NCI-H1417 treated with DMSO at 0.1 percent for 48 hours (cell line): ENCODE measurements at places on chromosomes 2 and 18.

DNA sequence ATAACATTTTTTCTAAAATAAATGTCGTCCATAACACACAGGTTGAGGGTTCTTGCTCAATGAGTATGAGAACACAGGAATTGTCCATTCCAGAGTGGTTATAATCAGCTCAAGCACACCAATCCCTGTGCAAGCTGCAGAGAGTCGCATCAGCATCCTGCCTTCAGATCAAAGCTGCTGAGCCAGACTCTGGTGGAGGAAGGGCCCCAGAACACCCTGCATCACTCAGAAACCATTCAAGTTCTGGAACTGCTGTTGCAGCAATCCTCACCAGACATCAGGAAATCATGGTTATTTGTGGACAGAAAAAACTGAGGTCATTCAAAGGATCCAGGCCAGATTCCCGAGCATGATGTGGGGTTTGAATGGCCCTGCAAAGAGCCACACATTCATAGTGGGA, 44.5 kb downstream of the DNER start:
- DNase-seq = no peak

GRCh38 chr2:219072741-219073250, 12.1 kb upstream of the IHH start:
- no peak for DNase-seq

- no peak for DNase-seq
Measured at GRCh38 chr2:29147963-29148362, 32.7 kb downstream of the CLIP4 start.

DNA sequence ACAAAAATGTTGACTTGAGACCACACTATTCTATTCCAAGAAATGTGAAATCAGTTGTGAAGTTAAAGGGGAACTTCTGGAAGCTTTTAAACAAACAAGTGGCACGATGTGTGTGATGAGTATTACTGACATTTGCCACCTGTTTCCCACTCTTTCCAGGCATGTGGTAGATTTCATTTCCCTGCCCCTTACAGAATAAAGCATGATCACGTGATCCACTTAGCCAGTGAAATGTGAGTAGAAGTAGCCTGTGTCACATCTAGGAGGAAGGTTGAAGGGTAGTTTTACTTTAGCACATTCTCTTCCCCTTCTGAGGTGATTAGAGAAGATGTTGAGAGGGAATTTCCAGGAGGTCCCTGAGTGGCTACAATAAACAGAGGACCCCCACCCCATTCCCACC, 3.8 kb downstream of the COL4A4 start:
- no peak for DNase-seq

DNA sequence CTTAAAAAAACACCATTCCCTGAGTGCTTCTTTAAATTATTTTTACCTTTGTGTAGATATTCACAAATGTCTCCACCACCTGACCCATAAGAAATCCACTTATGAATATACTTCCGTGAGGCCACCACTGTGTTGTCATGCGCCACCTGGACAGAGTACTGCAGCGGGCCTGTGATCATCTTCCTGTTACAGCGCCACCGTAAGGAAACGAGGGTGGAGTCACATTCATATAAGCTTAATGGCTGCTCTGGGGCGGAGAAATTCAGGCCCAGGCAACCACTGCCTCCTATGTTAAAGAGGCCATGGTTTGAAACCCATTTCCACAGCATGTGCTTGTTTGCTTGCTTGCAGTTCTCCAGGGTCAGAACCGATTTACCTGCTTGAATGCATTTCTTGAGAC, 17.7 kb downstream of the PLA2R1 start:
- DNase-seq = no peak

DNA sequence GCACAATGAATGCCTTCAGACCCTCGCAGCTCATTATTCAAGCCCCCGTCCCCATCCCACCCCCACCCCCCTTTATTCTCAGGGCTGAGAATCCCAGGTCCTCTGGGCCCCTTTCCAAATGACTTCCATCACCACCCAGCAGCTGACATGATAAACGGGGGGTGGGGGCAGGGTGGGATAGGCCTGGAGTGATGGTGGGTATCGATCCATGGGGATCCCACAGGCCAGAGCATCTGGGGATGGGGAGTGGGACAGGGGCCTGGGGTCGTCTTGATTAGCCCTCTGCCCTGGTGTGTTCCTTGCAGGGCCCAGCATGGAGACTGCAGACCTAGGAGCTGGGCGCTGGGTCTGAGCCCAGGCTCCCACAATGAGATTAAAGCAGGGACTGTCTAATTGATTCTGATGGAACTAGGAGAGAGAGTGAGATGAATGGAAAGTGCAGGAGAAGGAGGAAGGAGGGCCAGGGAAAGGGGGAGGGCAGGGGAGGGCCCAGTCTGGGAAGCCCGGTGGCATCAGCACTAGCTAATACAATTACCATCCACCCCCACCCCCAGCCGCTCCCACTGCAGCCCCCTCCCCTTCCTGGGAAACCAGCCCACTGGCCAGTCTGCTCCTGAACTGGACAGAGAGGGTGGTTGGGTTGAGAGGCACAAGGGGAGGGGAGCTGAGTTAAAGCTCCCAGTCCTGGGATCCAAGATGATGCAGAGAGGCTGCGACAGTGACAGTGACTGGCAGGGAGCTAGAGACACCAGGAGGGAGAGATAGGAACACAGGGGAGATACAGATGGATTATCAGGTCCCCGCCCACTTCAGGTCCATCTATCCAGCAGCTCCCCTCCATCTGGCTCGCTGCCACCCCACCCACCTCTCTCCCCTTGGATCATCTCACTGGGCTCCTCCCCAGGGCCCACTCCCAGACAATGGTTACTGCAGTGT, 13.1 kb upstream of the TNS1 start:
- no peak for DNase-seq

DNA sequence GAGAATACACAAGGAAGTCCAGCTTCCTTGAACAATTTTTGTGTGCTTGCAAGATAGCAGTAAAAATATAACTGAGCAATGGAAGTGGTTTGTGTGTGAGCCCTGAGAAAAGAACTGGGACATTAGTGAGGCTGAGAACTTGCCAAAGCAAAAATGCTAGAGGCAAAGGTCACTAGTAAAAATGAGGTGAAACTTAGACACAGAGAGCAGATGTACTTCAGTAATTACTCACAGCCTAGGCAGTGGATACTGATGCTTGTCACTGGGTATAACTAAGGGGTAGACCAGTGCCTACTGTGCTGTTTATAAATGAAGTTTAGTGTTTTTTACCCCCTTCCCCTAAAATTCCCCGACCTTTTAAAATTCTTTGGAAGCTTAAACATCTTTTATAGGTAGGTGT, 450.1 kb downstream of the LPIN1 start:
- DNase-seq = no peak

DNA sequence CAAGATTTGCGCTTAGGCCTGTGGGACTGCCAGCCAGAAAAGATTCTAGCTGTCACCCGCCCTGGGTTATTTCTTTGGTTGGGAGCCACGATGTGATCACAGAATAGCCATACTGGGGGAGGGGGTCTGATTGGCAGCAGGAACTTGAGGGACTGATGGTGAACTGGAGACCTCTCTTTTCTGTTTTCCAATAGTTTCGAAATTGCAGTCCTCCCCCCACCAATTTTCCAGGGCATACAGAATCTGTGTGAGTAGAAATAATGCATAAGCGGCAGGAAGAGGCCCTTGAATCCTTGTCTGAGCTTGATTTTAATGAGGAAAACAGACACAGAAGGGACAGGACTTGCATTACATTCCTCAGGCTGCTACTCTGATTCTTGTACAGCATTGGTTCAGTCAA, 2.2 kb upstream of the POLR2D start:
- no peak for DNase-seq

GRCh38 chr2:204046145-204046544, 109.6 kb downstream of the ICOS start:
- no peak for DNase-seq

- DNase-seq = no peak
Measured at GRCh38 chr2:106185475-106186184, 8.5 kb downstream of the UXS1 start.

DNA sequence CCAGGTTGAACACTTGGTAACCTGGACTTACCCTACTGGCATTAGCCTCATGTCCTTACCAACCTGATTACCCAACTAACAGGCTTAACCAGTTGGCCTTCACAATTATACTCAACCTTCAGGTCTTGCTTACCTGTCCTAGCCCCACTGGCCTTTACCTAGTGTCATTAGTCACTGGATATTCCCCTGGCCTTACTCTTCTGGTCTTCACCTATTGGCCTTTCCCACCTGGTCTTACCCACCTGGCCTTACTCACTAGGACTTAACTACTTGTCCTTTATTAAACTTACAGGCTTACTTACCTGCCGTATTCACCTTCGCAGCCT, 131.1 kb upstream of the ZSWIM2 start:
- no peak for DNase-seq

DNA sequence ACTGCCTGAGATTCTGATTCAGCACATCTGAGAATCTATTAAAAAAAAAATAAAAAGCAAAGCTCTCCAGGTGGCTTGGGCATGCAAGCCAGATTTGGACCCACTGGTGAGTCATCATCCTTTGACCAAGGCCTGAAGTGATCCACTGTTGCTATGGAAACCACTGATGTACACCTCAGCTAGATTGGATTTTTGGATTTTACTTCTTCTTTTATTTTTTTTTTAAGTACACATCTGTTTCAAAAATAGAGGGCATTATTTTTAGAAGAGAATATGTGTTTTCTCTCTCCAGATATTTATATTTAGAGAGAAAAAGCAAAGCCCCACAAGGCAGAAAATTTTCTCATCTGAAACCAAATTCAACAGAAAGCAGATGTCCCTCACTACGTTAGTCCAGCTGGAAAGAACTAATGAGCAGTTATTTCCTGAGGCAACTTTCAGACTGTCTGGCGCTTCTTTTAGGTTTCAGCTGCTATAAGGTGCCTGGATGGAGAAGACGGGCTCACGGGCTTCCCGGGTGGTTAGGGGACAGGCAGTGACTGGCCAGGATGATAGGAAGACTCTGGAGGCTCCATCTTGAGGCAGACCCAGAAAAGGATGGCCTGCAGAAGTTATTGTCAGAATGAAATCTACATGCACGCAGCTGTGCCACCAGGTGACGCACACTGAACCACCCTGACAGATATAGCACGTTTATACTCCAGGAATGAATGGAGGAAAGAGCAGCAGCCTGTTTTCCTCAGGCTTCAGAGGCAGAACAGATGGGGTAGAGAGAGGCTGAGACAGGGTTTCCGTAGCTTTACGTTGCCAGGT, 50.5 kb downstream of the MRPL35 start:
- DNase-seq = peak; percentile 17

GRCh38 chr18:80169607-80170006, 60.5 kb downstream of the ADNP2 start:
- DNase-seq = no peak

DNA sequence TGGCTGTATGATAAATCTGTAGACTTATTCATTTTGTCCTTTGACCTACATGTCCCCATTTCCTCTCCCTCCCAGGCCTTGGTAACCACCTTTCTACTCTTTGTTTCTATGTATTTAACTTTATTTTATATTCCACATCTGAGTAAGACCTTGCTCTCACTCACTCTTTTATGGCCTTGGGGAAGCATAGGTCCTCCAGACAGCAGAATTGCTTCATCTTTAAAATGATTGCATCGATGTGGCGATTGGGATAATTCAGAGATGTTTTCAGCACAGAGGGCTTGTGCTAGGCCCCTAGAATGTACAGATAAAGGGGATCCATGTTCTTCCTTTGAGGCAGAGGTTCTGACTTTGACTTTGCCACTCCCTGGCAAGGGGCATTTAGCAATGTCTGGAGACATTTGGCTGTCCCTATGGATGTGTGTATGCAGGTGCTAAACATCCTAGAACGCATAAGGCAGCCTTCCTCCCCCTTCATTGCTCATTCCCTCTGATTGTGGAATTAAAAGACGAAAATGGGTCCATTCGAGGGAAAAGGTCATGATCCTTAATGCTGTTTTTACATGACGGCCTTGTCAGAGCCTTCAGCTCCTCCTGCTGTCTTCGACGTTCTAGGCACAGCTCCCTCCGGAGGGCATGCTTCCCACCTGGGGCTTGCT, 1.2 kb upstream of the GPR39 start:
- no peak for DNase-seq

DNA sequence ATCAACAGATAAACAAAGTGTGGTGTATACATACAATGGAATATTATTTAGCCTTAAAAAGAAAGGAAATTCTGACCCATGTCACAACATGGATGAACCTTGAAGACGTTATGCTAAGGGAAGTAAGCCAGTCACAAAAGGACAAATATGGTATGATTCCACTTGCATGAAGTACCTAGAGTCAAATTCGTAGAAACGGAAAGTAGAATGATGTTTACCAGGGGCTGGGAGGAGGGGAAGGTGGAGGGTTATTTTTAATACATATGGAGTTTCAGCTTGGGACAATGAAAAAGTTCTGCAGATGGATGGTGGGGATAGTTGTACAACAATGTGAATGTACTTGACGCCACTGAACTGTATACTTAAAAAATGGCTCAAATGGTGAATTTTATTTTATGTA, 3.3 kb upstream of the DES start:
- no peak for DNase-seq

DNA sequence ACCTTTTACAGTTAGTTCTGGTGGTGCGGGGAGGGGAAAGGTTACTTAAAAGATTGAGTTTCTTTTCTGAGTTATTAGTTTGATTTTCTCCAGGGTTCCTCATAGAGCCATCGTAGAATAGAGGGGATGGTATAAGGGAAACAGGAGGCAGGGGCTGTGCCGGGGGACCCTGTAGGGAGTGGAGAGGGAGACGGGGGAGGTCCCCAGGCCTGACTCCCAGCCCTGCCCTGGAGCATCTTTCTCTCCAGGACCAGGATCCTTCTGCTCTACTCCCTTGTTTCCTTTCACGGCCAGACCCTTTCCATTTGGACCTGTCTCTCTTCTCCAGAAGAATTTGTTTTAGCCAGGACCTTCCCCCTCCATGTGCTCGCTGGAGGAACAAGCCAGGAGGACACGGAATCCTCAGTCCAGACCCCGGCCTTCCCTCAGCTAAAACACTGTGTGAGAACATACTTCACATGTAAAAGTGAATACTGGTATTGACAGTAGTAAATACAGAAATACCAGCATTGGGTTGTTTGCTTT, 35.4 kb downstream of the DGKD start:
- DNase-seq = no peak

DNA sequence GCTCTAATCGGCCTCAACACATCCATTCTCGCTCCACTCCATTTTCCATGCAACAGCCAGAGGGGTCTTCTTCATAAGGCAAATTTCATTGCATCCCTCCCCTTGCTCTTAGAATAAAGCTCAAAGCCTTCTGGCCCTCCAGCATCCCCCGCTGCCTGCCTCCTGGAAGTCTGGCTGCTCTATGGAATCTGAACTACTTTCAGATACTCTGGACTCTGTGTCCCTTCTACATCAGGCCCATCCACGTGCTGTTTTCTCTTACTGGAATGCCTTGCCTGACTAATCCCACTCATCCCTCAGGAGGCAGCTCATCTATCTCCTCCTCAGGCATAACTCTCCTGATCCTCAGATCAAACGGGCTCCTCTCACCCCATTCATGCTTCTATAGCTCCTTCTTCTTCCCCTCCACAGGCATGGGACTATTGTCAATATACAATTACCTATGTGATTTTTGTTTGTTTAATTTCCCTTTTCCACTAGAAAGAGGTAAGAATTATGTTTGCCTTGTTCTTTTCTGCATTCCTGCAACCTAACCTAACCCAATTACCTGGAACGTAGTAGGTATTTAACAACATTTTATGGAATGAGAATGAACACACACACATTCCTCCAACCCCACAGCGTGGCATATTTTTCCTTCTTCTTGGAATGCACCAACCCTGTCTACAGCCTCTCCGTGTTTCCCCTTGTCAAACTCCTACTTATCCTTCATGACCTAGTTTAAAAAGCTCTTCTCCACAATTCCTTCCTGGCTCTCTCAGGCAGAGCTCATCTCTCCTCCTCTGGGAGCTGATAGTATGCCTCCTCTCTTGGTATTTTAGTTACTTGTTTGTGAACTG, 49.5 kb downstream of the LBH start:
- no peak for DNase-seq

GRCh38 chr2:47254464-47254863, 99.4 kb upstream of the STPG4 start:
- no peak for DNase-seq
